ENCODE measurements at places on chromosomes 2 and 18. TPM values are rescaled to one million over a fixed set of nuclear protein-coding genes. Genes with fewer than 3 reads are reported as not detected.

SNORC gene
- polyA plus RNA-seq: 0.66 TPM

TNFAIP6 gene
- polyA plus RNA-seq: not detected

DNA sequence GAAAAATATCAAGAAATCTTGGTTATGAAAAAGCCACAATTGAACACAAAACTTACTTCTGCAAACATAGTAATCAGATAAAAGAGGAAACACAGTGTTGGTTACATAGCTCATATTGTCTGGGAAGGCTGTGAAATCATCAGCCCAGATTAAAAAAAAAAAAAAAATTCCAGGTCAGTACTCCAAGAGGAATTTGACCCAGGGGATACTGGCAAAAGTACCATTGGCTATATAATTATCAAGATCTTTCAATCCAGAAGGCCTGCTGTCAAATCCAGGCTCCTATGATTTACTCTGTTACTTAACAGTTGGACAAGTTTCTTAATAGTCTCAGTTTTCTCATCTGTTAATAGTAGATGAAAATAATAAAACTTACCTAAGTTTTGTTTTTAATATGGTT, 12.9 kb upstream of the IKZF2 start:
- DNase-seq: no peak

- DNase-seq: no peak
These were observed 685.1 kb upstream of the SLC8A1 start for GRCh38 chr2:41137031-41137430.

DNA sequence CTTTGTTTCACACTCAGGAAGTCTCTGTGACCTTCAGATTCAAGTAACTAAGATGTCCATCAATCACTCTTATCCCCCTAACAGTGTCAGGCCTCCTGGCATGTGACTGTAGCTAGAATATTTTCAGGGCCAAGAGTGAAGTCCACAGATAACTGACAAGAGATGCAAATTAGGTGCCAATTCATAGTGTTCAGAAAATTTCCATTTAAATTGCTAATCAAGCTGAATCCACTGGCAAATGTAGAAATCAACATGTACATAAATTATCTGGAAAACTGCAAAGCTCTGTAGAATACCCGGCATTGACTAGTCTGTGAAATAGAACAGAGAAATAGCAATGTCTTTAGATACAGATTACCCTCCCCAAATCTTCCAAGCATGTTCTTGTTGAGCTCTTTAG, 38.6 kb upstream of the ARL4C start:
- DNase-seq: no peak

GRCh38 chr2:7971841-7972240, 710.0 kb upstream of the ID2 start:
- no peak for DNase-seq

Measured in keratinocyte (primary cell).